Right renal pelvis (tissue), 4 donors: ENCODE measurements at places on chromosomes 3 and 15.
A peak's percentile ranks its signal among the peaks of the same experiment; 100 is the strongest.

- no peak for DNase-seq
These were observed 127.8 kb upstream of the P2RY1 start for GRCh38 chr3:152706991-152707713.

- DNase-seq: no peak
These were observed 132.6 kb upstream of the MEF2A start for GRCh38 chr15:99433026-99433756.

DNA sequence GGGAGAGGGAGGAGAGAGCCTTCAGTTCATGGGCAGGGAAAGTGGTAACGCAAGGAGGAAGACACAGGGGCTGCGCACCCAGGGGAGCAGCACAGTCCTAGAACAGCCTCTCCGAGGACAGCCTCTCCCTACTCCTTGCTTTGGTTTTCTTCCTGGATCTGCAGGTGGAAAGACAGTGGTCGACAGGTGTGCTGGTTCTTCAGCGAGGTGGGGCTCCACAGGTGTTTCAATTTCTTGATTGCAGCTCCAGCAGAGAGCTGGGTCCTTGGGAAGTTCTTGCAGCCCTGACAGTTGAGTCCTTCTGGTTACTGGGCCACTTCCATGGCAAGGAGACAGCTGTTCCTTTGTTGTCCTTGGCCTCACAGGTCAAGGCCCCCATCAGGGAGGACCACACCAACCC is 220.7 kb upstream of the NR2F2 start:
- no peak for DNase-seq

DNA sequence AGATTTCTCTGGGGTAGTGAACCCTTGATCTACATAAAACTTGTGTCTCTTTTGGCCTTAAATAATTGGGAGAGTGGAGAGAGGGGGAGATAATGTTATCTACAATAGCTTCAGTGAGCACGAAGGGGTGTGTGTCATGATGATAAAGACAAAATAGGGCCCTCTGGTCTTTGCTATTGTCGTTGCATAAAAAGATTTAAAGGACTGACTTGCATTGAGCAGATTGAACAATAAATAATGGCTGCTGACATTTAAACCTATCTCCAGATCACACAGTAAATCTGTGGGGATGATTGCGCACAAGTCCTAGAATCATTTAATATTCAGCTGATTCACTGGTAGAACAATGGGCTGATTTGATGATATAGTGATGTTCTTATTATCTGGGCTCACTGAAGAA is 71.3 kb upstream of the GAP43 start:
- DNase-seq: no peak

- DNase-seq: no peak
These were observed 452.0 kb upstream of the MCTP2 start for GRCh38 chr15:93779341-93779740.

- no peak for DNase-seq
These were observed 30.4 kb upstream of the ALDH1A3 start for GRCh38 chr15:100849021-100849854.

GRCh38 chr3:195542698-195543499 is at the start of gene PPP1R2:
TSS of gene PPP1R2 (minus strand) at chr3:195543325. CDS start at chr3:195543025, 300 bp downstream.
- DNase-seq: peak; percentile 89

DNA sequence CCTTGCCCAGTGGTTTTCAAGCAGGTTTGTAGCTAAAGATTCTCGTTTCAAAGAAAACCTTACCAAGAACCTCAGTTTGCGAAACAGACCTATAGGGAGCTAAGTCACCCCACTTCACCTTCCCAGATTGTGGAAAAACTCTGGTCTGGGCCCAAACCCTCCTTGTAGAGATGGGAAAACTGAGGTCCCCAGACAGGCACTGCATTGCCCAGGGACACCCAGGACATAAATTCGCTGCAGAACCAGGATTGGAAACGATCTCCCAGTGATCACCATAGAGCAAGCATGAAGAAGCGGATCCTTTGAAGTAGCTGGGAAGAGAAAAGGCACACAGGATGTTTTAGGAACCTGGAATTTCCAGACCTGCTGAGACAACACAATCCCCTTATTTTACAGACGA is 85.6 kb upstream of the PIAS1 start:
- no peak for DNase-seq

GRCh38 chr3:187679638-187680396 is 9.6 kb upstream of the SST start:
- peak; percentile 55 for DNase-seq

- no peak for DNase-seq
These were observed 305.7 kb upstream of the ICE2 start for GRCh38 chr15:60784483-60785254.

GRCh38 chr3:188687389-188687788 is 484.4 kb upstream of the TPRG1 start:
- no peak for DNase-seq

DNA sequence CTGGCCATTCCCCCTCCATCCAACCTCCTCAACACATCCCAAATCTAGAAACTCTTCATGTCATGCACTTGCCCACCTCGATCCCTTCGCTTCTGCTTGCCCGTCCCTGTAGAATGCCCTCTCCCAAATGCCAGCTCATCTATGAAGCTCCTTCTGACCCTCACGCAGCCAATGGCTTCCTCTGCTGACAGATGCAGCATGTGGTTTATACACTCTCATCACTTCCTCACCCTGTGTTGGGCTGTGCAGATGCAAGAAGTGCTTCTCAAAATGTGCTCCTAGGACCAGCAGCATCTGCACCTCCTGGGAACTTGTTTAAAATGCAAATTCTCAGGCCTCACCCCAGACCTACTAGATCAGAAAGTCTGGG is 51.7 kb downstream of the SEMA5B start:
- DNase-seq: no peak

GRCh38 chr3:78918361-78919020 is 849.3 kb downstream of the ROBO1 start:
- no peak for DNase-seq

DNA sequence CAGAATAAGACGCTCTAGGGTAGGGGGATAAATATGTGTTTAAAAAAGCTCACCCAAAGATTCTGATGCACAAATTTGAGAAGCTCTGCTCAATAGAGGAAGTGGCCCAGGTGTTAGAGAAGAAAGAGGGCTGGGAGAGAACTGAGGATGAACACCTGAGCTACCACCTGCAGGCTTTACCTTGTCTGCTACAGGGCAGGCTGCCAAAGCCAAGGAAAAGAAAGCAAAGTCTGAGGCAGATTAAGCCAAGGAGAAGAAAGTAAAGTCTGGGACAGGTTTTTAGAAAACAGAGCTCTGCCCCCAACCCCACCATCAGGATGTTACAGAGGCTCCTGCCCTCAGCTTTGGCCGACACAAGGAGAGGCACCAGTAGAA is 92.9 kb downstream of the THRB start:
- no peak for DNase-seq
